ENCODE measurements at places on chromosomes 2 and 18.

GRCh38 chr2:160970052-160970965, 189.9 kb upstream of the TANK start:
- ATAC-seq = no peak

GRCh38 chr2:8003462-8004075, 678.3 kb upstream of the ID2 start:
- ATAC-seq = no peak

DNA sequence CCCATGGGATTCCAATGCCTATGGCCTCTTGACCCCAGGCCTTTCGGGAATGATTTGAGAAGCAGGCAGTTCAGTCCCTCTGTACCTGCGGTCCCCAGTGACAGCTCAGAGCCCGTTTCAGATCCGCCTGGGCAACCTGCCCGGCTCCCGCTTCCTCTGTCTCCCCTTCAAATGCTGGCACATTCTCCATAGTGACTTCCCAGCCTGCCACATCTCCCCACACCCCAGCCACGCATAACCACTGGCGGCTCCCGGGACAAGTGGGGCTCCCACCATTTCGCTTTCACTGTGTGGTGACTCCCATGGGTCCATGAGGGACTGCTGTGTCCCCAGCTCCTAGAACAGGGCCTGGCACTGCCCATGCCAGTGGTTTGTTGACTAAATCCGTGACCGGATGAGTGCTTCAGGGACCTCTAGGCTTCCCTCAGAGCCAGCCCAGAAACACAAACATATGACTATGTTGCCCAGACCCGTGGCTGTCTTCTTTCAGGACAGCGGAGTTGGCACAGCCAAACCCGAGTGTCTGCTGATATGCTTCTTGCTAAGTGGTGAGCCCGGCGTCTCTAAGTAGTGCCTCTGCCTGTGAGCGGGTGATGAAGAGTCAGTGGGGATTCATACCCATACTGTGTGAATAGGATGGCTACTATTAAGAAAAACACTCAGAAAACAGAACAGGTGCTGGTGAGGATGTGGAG, 91.2 kb downstream of the GLI2 start:
- no peak for ATAC-seq

DNA sequence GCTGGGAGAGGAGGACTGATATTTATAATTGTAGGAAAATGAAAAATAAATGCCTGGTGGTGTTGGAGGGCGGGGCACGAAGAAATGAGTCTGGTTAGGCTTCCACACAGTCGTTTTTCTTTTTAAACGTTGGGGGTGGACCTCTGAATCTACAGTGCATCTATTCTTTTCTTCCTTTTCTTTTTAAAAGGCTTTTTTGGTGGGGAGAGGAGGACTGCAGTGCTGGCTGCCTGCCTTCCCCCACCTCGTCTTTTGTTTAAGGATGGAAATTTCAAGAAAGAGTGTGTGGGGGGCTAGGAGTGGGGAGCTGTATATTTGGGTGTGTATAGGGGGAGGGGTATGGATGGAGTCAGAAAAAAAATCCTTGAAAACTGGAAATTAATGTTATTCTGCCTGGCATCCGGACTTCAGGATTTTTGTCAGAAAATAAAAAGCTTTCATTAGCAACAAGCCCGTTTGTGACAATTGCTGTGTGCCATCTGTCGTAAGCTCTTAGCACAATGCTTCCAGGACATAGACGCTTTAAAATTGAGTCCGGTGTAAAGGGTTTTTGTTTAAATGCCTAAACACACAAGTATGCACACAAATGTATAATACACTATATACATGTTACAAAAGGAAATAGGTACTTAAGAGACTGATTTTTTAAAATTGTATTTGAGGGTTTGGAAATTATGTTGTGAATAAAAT, 1.1 kb downstream of the MAP2 start:
- no peak for ATAC-seq

GRCh38 chr2:126303113-126303512, 352.8 kb upstream of the GYPC start:
- no peak for ATAC-seq

- ATAC-seq = no peak
These were observed 9.2 kb upstream of the ERMN start for GRCh38 chr2:157334797-157335196.

DNA sequence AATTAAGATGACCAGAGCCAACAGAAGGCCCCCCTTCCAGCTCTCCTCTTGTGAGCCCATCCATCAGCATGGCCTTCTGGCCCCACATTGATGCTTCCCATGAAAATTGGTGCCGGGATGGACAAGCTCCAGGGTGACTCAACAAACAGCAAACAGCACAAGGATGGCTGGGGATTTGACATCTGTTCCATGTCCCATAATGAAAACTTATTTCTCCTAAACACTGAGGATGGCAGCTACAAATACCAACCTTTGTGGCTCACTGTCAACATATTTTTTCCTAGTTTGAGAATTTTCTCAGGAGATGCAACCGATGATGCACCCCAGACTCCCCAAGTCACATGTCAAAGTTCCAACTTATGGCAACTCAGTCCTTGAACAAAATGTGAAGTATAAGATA, 169.6 kb upstream of the SIX2 start:
- ATAC-seq = no peak

- no peak for ATAC-seq
These were observed 20.6 kb downstream of the SCYGR5 start for GRCh38 chr2:227687189-227687588.

DNA sequence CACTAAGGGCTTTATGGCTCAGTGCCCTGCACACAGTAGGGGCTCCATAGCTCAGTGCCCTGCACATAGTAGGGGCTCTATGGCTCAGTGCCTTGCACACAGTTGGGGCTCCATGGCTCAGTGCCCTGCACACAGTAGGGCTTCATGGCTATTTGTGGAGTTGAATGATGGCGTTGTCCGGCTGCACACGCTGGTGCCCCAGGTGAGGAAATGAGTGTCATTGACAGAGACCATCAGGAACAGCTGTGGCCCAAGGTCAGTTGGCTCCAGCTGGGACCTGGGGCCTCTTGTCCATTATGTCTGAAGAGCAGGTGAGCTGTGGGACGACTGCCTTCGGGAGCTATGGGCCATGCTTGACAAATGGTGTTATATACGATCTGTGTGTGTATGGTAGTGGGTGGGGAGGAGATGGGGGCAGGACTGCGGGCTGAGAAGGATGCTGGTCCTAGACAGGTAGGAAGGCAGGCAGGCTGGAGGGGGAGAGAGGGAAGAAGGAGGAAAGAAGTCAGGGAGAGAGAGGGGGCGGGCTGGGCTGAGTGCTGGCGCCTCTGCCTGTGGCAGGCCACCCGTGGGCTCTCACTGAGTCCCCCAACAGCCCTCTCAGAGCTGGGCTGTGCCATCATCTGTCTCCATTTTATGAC, 130.6 kb downstream of the CLIP4 start:
- ATAC-seq = peak; percentile 18

DNA sequence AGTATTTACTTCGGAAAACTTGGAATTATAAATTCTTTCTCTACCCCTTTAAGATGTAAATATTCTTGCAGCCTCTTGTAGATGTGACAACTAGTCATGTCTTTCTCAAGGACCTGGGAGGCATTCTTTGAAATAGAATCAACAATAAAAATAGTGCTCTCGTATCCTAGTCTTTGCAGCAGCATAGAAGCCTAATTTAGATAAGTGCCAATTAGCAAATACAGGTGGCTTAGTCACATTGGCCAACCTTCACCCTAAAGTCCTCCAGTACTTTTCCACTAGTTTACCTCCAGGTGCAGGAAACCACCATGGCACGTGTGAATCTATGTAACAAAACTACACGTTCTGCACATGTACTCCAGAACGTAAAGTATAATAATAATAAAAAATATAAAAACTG, 3.5 kb upstream of the ZSWIM2 start:
- no peak for ATAC-seq

- ATAC-seq = peak; percentile 16
These were observed 482.6 kb downstream of the PIK3C3 start for GRCh38 chr18:42437646-42438045.

All from stimulated activated memory B cell treated with anti-CD40 and anti-IgM and Interleukin-4, amounts not matched to agents 10 μg/mL and 1 μg/mL and 100 μg/mL, for 72 hours (primary cell).